ENCODE measurements at places on chromosomes 4 and X. TPM values are rescaled to one million over a fixed set of nuclear protein-coding genes. Genes with fewer than 3 reads are reported as not detected.

Gene ABCG2
- total RNA-seq = 0.33 TPM

Gene PHF8
- 47.4 TPM for total RNA-seq

DNA sequence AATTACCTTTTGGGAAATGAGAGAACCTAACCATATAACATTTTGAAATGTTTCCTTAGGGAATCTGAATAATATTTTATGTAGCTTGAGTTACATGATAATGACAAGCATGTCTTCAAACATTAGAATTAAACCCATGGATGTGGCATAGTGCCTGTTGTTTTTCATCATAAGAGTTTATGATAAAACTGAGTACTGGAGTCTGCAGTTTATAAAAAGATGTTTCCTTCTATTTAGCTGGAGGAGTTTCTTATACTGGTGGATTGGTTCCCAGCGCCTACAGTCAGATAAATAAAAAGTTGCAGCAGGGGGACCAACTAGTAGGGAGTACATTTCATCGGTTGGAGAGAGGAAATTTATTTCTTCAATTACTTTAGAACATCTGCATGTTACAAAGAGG, 70.1 kb upstream of the PCDH18 start:
- no peaks in the 10 kb centered on the region for H3K36me3 ChIP-seq
- H3K4me1 ChIP-seq = no peaks in the 10 kb centered on the region
- no peak overlapping the region for H3K4me3 ChIP-seq
- no peaks in the 10 kb centered on the region for H3K27me3 ChIP-seq
- DNase-seq = no peak

DNA sequence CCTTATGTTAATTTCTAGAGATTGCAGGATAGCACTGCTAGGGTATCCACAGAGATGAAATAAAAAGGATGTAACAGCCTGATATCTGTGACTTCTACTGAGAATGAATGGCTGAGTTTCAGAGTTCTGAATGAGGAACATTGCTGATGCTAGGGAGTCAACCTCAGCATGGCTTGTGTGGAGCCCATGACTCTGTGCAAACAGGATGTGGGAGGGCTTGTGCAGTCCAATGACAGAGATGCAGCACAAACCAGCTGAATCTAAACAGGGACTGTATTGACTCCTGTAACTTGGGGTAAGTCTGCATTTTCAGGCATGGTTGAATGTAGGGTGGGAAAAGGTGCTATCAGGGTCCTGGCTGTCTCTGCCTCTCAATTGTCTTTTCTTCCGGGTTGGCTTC, 5.3 kb upstream of the RASL11B start:
- H3K4me3 ChIP-seq = no peak overlapping the region
- H3K4me1 ChIP-seq = peaks cover 13% of the 10 kb centered on the region
- H3K36me3 ChIP-seq = no peaks in the 10 kb centered on the region
- DNase-seq = peak; percentile 22
- H3K27ac ChIP-seq = no peak overlapping the region
- H3K27me3 ChIP-seq = peaks cover 34% of the 10 kb centered on the region

- H3K27ac ChIP-seq = no peak overlapping the region
- H3K36me3 ChIP-seq = no peaks in the 10 kb centered on the region
- H3K27me3 ChIP-seq = no peaks in the 10 kb centered on the region
Measured at GRCh38 chrX:20487227-20487626, 220.5 kb upstream of the RPS6KA3 start.

DNA sequence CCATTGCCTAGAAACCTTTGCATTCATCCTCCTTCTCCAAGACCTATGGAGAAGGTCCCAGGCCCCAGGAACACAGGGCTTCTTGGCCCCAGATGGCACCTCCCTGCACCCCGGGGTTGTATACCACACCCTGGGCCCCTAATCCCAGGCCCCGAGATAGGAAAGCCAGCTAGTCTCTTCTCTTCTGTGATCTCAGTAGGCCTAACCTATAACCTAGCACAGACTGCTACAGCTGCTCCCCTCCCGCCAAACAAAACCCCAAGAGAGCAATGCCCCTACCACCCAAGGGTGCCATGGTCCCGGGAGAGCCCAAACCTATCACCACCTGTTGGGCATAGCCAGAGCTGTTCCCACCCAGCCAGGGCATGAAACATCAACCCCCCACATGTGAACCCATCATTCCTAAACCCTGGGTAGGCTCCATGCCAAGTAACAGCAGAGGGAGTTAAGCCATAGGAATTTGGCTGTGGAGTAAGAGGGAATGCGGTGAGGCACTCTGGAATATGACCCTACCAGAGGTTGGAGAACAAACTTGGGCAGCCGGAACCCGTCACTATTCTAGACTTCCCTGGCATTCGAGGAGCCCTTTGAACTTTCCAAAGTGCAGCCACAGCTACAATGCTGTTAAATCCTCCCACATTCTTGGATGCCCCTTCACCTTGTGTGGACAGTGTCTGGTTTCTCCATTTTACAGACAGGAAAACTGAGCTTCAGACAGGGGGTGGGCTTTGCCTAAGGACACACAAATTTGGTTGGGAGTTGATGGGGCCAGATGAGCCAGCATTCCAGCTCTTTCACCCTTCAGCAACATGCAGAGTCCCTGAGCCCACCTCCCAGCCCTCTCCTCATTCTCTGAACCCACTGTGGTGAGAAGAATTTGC, 10.9 kb upstream of the SASH3 start:
- H3K36me3 ChIP-seq = no peaks in the 10 kb centered on the region
- no peak for DNase-seq
- peaks cover 56% of the 10 kb centered on the region for H3K4me1 ChIP-seq
- H3K27me3 ChIP-seq = no peaks in the 10 kb centered on the region
- peak overlapping the region; percentile 77 for H3K27ac ChIP-seq

- no peak for DNase-seq
- no peak overlapping the region for H3K27ac ChIP-seq
- no peaks in the 10 kb centered on the region for H3K4me1 ChIP-seq
- H3K27me3 ChIP-seq = no peaks in the 10 kb centered on the region
Measured at GRCh38 chr4:10875144-10875799, 190.7 kb upstream of the CLNK start.

DNA sequence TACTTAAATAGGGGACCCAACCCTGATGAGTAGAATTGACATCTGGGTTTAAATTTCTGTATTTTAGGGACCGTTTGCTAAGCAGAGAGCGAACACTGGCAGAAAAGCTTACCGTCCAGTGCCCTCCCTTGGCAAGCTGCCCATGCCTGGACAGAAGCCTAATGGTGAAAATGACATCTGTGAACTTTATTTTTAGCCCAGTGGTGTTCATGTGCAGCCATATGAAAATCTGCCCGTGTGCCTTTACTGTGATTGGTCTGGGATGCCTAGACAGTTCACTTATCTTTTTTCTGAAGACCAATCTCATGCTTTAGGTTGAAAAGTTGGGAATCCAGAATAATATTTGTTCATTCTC, 1.1 kb downstream of the STBD1 start:
- peak overlapping the region; percentile 25 for H3K4me3 ChIP-seq
- no peaks in the 10 kb centered on the region for H3K36me3 ChIP-seq
- DNase-seq = no peak
- peaks cover 15% of the 10 kb centered on the region for H3K4me1 ChIP-seq
- no peak overlapping the region for H3K27ac ChIP-seq
- H3K27me3 ChIP-seq = peaks cover 34% of the 10 kb centered on the region

DNA sequence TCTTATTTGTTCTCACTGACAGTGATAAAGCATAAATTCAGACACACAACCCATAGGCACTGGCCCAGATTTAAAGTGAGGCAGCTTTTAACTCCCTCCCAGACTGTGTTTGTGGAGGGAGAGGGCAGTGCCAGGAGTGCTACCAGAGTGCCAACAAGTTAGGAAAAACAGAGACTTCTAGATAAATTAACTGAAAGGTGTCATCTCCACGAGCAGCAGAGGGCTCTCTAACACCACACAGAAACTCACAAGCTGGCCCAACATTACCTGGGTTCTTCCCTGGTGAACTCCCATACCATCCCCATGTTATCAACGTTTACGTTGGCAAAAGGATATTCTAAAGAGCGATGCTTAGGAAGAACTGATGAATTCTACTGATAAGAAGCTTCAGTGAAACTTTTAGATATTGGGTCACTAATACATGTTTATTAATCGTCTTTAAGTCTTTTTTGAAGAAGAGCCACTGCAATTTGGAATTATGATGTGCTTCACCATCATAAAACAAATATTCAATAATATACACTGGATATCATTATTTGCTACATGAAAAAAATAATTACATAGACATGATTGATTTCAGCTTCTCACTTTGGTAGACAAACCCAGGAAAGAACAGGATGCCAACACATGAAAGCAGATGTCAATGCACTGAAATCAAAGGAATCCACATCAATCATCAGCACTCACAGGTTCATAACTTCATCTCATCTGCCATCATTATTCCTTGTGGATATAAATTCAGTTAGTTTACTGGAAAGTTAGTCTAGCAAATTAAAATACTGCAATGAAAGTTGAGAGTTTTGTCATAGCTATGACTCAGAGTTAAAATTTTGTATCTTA, 121.2 kb upstream of the NAP1L5 start:
- H3K36me3 ChIP-seq = no peaks in the 10 kb centered on the region
- no peak overlapping the region for H3K4me3 ChIP-seq
- peak; percentile 62 for DNase-seq
- H3K4me1 ChIP-seq = peaks cover 35% of the 10 kb centered on the region

- no peak overlapping the region for H3K27ac ChIP-seq
- H3K4me3 ChIP-seq = no peak overlapping the region
- H3K36me3 ChIP-seq = no peaks in the 10 kb centered on the region
- no peak for DNase-seq
- peaks cover 8% of the 10 kb centered on the region for H3K27me3 ChIP-seq
- no peaks in the 10 kb centered on the region for H3K4me1 ChIP-seq
Measured at GRCh38 chr4:155679343-155679742, 12.7 kb downstream of the GUCY1A1 start.

GRCh38 chr4:7753931-7754465, 185.7 kb downstream of the AFAP1 start:
- no peak overlapping the region for H3K4me3 ChIP-seq
- peaks cover 25% of the 10 kb centered on the region for H3K4me1 ChIP-seq
- no peak overlapping the region for H3K27ac ChIP-seq
- no peaks in the 10 kb centered on the region for H3K36me3 ChIP-seq
- no peak for DNase-seq

GRCh38 chrX:153966283-153966688, 5.3 kb downstream of the HCFC1 start:
- H3K4me1 ChIP-seq = peaks cover 34% of the 10 kb centered on the region
- H3K36me3 ChIP-seq = peaks cover 35% of the 10 kb centered on the region
- peak overlapping the region; percentile 96 for H3K27ac ChIP-seq
- DNase-seq = no peak

DNA sequence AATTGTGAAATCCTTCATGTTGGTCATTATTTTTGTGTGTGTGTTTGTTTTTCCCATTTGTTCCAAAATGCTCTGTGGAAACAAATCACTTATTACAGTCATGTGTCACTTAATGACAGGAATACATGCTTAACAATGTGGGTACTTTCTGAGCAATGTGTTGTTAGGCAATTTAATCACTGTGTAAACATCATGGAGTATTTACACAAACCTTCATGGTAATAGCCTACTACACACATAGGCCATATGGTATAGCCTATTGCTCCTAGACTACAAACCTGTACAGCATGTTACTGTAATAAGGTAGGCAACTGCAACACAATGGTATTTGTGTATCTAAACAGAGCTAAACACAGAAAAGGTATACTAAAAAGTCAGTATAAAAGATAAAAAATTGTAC, 388.9 kb upstream of the PPP1R2C start:
- H3K4me3 ChIP-seq = no peak overlapping the region
- DNase-seq = no peak
- no peaks in the 10 kb centered on the region for H3K36me3 ChIP-seq
- H3K27me3 ChIP-seq = no peaks in the 10 kb centered on the region
- H3K4me1 ChIP-seq = peaks cover 8% of the 10 kb centered on the region

- no peaks in the 10 kb centered on the region for H3K4me1 ChIP-seq
- H3K36me3 ChIP-seq = no peaks in the 10 kb centered on the region
- no peaks in the 10 kb centered on the region for H3K27me3 ChIP-seq
- no peak for DNase-seq
Measured at GRCh38 chr4:7980036-7980435, 40.4 kb upstream of the AFAP1 start.

GRCh38 chr4:142556048-142556447, 290.1 kb downstream of the INPP4B start:
- H3K4me1 ChIP-seq = peaks cover 87% of the 10 kb centered on the region
- peak overlapping the region; percentile 86 for H3K27ac ChIP-seq
- H3K36me3 ChIP-seq = peaks cover 9% of the 10 kb centered on the region

GRCh38 chrX:54093159-54093558, 48.9 kb upstream of the PHF8 start:
- H3K4me3 ChIP-seq = no peak overlapping the region
- no peaks in the 10 kb centered on the region for H3K4me1 ChIP-seq
- no peak overlapping the region for H3K27ac ChIP-seq
- DNase-seq = no peak
- no peaks in the 10 kb centered on the region for H3K27me3 ChIP-seq

DNA sequence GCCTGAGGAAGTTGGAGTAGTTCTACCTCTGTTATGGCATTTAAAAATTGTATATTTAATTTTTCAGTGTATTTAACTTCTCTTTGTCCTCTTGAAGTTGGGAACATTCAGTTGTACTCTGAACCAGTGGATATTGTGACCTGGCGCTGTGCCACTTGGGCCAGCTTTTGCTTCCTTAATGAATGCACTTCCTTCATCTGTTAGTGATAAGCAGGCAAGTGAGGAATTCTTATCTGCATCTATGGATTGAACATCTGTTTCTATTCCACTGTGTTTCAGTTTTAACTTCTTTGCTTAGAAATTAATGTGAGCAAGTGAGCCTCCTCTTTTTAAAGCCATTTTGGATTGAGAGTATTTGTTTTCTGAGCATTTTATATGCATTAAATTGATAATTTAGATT, 128.3 kb downstream of the UCHL1 start:
- H3K36me3 ChIP-seq = no peaks in the 10 kb centered on the region
- no peak overlapping the region for H3K27ac ChIP-seq
- H3K4me1 ChIP-seq = no peaks in the 10 kb centered on the region
- no peak overlapping the region for H3K4me3 ChIP-seq
- no peak for DNase-seq

DNA sequence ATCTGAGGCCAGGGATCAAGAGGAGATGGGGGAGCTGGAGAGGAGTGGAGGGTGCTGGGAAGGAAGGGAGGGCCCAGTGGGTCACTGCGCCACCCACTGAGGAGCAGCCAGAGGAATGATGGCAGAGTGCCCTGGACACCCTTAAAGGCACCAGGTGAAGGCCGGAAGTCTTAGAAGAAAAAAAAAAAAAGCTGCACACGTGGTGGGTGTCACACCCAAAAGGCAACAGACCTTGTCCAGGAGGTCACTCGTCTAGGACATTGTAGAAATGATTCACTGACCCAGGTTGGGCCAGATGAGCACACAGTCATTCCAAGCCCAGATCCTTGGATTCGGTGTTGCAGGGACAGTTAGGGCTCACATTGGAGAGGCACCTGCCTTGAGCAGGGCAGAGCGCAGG, 93.5 kb upstream of the TRIM2 start:
- H3K27me3 ChIP-seq = no peaks in the 10 kb centered on the region
- DNase-seq = no peak
- no peaks in the 10 kb centered on the region for H3K36me3 ChIP-seq
- no peak overlapping the region for H3K4me3 ChIP-seq
- H3K4me1 ChIP-seq = no peaks in the 10 kb centered on the region

Measured in activated CD4-positive, alpha-beta T cell treated with anti-CD3 and anti-CD28 coated beads for 36 hours (primary cell).